Muscle of leg (tissue), 16 donors: ENCODE measurements at places on chromosomes 6 and 20.

GRCh38 chr6:151413372-151414145, 22.2 kb upstream of the ZBTB2 start:
- DNase-seq: no peak

DNA sequence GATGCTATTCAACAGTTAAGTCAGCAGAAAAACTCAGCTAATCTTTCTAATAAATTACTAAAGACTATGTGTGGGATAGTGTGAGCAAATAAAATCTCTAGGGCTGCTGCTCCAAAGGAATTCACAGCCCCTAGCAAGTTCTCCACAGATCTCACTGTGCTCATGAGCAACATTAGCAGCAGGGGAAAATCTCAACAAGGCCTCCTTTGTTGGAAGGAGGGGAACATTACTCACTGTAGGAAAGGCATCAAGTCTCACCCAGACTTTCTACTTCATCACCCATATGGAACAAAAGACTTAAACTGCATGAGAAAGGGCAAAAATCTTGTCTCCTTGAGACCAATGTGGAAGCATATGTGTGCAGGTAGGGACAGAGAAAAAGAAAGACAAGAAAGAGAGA, 726.4 kb upstream of the SLC35B3 start:
- DNase-seq: no peak

DNA sequence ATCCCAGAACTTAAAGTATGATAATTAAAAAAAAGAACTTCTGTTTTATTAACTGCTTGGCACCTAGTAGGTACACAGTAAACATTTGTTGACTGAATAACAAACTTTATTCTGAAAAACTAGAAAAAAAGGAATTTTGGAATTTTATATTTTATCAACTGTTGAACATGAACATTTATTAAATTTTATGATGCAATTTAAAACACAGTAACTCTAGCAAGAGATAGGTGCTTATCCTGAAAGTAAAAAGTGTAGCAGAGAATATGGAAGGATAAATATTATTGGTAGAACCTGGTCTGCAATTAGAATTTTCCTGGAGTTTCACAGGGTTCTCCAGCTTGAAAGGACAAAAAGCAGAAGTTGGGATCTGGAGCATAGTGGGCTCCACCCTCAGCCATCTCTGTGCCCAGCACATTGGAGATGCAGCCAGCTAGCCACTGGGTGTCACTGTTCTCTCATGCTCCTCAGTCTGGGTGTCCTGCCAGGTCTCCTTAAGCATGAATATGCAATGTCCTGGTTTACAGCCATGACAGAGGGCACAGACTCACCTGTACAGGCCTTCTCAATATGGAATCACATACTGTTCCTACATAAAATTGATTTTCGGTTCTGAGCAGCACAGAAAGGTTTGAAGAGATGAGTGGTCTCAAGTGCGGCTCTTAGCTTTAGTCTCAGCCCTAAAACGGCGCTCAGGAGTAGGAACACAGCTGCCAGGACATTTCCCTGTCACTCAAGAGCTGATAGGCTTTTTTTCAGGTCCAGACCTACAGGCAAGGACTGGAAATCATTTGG, 31.7 kb upstream of the IL20RA start:
- peak; percentile 68 for DNase-seq

DNA sequence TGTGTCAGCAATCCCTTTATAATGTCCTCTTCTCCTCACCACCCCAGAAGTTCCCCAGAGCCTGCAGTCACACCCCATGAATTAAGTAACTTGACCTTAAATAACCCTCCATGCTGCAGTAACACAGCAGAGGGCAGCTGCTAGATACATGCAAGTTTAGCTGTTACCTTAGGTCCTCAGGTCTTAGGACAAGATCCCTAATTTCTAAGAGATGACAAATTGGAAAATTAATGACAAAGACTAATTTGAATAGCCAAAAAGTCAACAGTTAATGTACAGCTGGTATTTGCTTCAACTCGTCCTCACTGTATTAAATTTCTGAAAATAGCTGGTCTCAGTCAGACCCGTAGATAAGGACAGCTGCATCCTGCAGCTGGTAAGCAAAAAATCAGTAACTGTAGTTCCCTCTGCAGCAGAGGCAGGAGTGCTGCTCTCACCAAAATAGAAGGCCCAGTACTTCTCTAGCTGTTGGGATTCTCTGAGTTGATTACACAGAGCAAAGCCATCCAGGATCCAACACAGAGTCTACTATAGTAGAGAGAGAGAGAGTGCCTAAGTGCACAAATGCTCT, 62.4 kb downstream of the TNFRSF21 start:
- DNase-seq: peak; percentile 92

DNA sequence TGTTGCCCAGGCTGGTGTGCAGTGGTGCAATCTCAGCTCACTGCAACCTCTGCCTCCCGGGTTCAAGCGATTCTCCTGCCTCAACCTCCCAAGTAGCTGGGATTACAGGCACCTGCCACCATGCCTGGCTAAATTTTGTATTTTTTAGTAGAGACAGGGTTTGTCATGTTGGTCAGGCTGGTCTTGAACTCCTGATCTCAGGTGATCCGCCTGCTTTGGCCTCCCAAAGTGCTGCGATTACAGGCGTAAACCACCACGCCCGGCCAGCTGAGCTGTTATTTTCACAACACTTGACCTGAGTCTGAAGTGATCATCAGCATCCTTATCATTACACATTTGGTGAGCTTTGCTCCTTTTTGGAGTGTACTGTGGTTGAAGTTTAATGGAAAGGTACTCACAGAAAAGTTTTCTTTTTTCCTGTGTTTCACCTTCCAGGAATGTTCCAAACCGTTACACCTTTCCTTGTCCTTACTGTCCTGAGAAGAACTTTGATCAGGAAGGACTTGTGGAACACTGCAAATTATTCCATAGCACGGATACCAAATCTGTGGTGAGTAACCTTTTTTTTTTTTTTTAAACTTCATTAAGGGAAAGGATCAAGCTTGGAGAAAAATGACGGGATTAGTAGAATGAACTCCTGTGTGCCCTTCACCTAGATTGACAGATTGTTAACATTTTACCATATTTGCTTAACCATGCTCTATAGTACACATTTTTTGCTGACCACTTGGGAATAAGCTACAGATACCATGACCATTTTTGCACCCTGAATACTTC, 9.7 kb downstream of the RNF114 start:
- no peak for DNase-seq

DNA sequence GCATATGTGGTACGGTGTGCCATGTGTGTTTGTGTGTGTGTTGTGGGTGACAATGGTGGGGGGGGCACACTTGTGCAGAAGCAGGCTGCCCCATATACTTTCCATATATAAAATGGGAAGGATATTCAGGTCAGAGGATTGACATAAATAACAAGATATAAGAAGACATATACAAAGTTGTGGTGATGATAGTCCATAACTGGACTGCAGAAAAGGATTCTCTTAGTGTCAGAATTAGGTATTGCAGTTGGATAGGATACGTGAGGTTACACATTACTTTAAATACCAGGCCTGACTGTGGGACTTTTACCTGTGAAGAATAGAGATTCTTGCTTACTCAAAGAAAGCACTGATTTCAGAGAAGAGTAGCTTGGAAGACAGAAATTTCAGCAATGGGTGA, 1260.3 kb downstream of the EPHA7 start:
- no peak for DNase-seq

- DNase-seq: no peak
Observed at GRCh38 chr6:54262499-54262898, 45.7 kb upstream of the TINAG start.

GRCh38 chr6:66623050-66623449, 916.0 kb upstream of the EYS start:
- DNase-seq: no peak

- no peak for DNase-seq
Observed at GRCh38 chr20:13271977-13272975, 51.2 kb downstream of the ISM1 start.

DNA sequence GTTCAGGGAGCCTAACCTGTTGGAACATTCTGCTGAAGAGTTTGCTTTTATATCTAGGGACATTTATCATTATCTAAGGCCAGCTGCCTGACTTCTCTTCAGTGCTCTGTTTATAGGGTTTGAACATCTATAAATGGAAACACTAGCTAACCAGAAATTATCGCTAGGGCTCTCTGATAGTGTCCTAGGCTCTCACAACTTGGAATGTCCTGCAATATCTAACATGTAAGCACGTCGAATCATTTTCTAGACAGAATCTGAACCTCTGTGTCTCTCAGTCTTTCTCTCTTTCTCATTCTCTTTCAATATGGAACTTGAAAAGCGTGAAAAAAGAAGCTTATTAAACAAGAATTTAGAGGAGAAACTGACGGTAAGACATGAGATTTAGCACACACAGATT, 92.5 kb upstream of the MLIP start:
- DNase-seq: peak; percentile 48
